ENCODE measurements at places on chromosomes 6 and 20. TPM values are rescaled to one million over a fixed set of nuclear protein-coding genes. Genes with fewer than 3 reads are reported as not detected.

MATN4 gene
- not detected for total RNA-seq

HNF4A gene
- total RNA-seq, result not detected

SMLR1 gene
- total RNA-seq, result not detected

ADISSP gene
- total RNA-seq, result 16.0 TPM

RIPOR2 gene
- total RNA-seq, result 19.4 TPM

ZC2HC1B gene
- not detected for total RNA-seq

MAFB gene
- 80.5 TPM for total RNA-seq

C20orf144 gene
- not detected for total RNA-seq

DEFB110 gene
- not detected for total RNA-seq

BTBD3 gene
- 45.9 TPM for total RNA-seq

ECT2L gene
- total RNA-seq, result not detected

DNA sequence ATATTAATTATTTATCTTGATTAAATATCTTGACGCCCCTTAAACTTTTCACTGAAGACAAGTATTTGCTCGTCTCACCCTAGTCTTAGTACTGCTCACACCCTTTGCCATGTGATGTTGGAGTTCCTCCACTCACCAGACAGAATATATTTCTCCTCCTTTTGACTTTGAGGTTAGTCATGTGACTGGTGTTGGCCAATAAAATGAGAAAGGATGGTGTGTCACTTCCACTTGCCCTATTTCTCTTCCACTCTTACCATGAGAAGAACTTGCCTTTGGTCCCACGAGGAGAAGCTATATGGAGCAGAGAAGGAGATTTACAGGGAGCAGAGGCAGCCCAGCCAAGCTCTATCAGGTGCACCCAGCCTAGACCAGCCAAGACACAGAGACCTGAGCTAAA is 64.9 kb upstream of the TAB2 start:
- DNase-seq, result no peak

DNA sequence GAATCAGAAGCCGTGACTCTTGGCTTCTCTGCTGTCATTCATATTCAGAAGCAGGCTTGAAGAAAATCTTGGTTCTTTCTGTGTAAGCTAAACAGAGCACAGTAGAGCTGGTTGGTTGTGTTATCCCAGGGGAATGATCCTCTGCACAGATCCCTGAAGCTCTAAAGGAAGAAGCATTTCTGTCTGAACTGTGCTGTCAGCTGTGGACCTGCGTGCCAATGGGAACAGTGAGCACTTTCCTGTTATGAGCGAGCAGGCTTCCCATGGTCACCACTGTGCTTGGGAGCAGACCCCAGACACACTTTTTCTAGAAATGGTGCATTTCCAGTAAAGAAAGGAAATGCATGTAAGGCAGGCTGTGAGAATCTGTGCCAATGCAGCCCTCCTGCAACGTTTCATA is 490.2 kb downstream of the EPM2A start:
- DNase-seq, result no peak

DNA sequence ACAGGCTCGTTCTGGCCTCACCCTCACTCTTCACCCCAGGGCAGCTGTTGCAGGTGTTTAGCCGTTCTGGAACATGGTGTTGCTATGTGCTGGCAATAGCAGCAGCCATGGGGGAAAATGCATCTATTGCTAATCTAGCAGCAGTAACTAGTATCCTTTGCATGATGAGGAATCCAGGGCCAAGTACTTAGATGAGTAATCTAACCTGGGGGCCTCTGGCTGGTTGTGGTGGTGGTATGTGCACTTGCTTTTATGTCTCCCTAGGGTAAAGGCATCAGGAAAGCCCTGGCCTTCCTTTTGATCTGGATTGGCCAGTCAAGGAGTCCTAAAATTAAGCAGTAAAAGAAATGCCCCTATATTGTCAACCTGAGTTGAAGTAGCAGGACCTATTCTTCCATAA is 594.5 kb upstream of the MAP3K7 start:
- DNase-seq, result no peak

DNA sequence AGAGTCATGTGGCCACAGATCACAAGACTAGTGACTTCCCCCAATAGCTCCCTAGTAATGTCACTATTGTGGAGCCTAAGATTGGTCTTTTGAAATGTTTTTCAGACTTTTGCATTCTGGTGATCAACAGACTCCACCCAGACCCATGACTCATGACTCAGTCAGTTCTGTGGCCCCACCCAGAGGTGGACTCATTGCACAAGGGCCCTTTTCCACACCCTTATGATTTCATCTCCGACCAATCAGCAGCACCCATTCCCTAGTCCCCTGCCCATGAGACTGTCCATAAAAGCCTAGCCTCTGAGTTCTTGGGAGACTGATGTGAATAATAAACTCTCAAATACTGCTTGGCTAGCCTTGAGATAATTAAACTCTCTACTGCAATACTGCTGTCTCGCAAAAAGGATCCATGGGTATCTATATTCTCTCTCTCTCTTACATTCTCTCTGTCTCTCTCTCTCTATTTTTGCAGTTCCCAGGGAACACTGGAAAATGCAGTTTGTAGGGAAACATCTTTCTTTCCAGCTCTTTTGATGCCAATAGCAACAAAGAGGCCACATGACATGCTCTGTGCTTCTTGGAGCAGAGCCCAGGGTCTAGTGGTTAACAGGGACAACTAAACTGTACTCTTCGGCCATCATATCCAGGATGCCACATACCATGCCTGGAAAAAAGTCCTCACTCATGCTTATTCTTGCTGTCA is 71.3 kb upstream of the IYD start:
- DNase-seq, result no peak

DNA sequence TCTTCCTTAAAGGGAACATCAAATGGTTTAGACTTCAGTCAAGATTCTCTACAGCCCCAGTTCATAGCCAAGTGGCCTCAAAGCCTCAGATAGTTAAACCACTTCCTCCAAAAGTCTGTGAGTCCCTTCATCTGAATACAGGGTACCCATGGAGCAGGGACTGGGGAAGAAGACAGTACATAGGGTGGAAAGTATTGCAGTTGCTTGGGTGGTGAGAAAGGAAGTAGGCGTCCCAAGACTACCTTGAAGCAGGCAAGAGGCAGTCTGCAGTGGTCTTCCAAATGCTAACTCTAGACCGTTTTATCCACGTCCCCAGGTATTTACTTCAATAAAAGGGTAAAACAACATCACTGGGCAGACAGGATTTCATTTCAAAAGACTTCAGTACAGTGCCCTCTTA is 2.0 kb downstream of the FYN start:
- DNase-seq, result no peak

DNA sequence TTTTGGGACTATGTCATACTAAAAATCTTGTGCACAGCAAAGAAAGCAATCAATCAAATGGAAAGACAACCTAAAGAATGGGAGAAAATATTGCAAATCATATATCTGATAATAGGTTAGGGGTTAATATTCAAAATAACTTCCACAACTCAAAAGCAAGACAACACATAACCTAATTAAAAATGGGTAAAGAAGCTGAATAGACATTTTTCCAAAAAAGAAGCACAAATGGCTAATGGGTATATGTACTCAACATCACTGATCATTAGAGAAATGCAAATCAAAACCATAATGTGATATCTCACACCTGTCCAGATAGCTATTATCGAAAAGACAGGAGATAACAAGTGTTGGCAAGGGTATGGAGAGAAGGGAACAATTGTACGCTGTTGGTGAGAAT is 53.0 kb downstream of the SYCP2L start:
- DNase-seq, result no peak

GRCh38 chr20:54004445-54004844 is 65.9 kb downstream of the BCAS1 start:
- DNase-seq, result no peak

DNA sequence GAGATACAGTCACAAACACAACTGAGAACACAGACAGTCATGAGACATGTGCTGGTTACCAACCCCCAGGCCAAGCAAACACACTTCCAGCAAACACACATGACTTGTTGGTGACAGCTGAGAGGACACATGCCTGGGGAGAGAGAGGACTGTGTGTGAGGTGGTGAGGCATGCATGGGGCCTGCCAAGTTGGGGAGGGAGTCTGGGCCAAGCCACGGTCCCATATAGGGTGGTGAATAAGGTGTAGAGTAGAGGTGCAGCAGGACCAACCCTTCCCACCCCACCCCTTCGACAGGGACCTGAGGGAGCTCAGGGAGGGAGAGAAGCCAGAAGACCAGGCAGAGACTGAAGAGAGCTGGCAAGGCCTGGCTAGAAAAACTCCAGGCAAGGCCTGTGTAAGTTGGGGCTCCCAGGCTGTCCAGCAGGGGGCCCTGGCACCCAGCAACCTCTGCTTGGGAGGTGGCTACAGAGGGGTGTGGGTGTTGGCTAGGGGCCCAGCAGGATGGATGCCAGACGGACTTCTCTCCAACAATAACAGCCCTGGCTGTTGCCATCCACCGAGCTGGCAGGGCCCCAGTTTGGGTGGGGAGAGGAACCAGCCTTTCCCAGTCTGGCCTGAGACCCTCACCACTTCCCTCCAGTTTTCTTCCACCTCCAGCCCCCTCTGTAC is 2.0 kb upstream of the SLC29A1 start:
- DNase-seq, result no peak

DNA sequence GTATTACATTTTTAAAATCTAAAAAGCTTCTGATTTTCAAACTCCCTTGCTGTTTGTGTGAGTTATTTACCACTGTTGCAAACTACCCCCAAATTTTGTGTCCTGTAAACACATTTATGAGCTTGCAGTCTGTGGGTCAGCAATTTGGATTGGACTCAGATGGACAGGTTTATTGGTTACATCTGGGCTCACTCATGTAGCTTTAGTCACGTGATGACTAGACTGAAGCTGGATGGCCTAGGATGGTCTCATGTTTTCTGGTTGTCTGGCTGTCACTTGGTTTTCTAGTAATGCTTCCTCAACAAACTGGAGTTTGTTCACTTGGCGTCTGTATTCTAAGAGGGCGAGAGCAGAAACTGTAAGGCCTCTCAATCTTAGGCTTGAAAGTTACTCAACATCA is 12.2 kb upstream of the C6orf58 start:
- DNase-seq, result no peak

- no peak for DNase-seq
Measured at GRCh38 chr6:157198425-157199279, 124.7 kb downstream of the TMEM242 start.

GRCh38 chr6:35052694-35053565 is 88.2 kb downstream of the TCP11 start:
- DNase-seq, result no peak

DNA sequence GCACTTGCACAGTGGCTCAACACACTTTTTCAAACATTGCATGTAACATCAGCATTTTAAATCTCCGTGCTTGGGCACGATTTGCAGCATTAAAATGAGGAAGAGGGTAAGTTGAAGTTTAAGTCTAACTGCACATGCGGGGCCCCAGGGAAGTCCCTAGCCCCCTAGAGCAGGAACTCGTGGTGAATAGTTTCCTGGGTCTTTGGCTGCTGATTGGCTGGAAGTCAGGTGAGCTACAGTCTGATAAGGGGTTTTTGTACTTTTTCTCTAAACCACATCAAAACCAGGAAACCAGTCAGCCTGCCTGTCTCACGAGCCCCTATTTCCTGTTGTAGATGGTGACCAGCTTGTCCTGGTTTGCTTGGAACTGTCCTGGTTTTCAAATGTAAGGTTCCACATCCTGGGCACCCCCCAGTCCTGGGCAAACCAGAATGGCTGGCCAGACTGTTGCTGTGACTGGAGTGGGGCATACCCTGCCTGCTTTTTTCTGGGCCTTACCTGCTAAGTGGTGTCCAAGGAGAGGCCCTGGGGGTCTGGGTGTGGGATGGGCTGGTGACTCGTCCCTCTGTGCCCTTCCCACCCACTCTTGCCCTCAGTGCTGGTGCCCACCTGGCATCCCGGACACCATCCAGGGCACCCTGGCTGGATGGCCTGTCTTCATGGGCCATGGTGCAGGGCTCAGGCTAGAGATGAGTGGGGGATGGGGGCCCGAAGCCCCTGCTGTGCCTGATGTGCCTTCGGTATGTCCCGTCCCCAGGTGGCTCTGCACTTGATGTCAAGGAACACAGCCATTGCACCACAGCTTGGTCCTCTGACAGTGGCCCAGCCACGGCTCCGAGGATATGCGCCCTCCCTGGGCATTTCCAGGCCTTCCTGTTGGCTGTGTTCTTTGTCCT is 31.8 kb downstream of the SUN5 start:
- peak; percentile 69 for DNase-seq

DNA sequence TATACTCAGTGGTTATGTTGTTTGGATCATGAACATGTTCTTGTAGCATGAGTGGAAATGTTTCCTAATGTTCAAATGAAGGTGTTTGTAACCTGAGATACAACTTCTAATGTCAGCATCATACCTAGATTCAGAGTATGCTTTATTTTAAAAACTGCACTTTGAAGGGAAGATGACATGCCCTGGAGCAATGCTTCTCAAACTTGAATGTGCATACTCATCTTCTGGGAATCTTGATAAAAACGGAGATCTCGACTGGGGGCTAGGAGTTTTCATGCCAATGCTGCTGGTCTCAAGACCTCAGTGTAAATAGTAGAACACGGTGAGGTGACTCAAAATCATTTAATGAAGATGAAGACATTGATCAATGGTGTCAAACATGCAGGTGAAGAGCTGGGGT is 440.0 kb upstream of the NOX3 start:
- no peak for DNase-seq

DNA sequence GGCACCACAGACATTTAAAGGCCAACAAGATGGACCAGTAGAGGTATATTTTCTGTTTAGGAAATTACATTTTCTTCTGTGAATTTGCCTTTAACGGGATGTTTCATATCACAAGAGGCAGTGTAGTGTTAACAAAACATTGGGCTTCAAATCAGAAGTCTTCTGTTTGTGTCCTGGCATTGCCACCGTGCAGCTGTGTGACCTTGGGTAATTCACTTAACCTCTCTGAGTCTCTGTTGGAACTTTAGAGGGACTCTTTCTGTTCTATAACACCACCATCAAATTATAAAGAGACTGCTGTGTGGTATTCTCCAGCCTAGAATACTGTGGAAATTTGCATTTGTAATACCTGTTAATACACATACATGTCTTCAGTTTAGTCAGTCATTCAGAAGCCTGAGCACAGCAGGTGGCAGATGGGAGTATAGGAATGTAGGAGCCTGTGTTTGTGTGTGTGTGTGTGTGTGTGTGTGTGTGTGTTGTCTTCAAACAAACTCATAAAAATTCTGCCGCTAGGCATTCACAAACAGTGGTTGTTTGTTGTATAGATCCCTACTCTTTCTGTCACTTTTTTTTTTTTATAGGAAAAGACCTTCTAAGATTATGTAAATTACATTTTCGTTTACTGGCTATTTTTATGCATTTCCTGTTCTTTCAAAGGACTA is 22.6 kb downstream of the UST start:
- DNase-seq, result no peak

DNA sequence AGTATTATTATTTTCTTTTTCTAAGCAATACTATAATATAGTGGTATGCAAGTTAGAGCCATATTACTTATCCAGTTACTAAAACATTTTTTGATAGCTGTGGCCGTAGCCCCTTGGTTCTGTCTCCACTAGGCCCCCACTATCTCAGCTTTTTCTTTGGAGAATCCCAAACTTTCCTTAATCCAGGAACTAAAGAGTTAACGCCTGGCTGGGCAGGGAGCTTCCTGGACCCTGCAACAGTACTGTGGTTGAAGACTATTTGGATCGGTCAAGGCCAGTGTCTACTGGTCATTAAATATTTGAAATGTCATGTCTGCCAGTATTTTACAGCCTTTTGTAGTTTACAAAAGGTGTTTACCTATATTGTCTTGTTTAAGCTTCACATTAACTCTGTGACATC is 20.0 kb upstream of the TRERF1 start:
- DNase-seq, result no peak

All from vagina (tissue), 2 donors.